Tibial nerve (tissue), 4 donors: ENCODE measurements at places on chromosomes 13 and 19. TPM values are rescaled to one million over a fixed set of nuclear protein-coding genes. Genes with fewer than 3 reads are reported as not detected.

DNA sequence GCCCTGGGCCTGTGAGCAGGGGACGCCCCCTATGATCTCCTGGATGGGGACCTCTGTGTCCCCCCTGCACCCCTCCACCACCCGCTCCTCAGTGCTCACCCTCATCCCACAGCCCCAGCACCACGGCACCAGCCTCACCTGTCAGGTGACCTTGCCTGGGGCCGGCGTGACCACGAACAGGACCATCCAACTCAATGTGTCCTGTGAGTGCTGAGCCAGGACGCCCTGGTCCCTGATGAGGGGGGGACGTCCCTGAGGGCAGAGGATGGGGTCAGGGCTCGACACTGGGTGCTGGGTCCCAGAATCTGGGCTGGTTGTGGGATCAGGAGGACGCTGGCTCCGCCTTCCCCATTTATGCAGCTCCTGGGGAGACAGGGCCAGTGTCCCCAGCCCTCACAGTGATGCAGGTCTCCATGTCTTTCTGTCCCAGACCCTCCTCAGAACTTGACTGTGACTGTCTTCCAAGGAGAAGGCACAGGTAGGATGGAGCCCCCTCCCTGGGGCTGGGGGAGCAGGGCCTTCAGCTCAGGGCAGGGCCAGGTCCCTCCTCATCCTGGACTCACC lies 2.5 kb downstream of the SIGLEC7 start:
- H3K4me1 ChIP-seq = peaks cover 3% of the 10 kb centered on the region
- H3K36me3 ChIP-seq = no peaks in the 10 kb centered on the region
- no peak overlapping the region for H3K27ac ChIP-seq
- no peaks in the 10 kb centered on the region for H3K27me3 ChIP-seq

GRCh38 chr19:34416021-34416545 lies 11.9 kb downstream of the PDCD2L start:
- no peak overlapping the region for H3K4me3 ChIP-seq
- no peaks in the 10 kb centered on the region for H3K27me3 ChIP-seq
- H3K4me1 ChIP-seq = no peaks in the 10 kb centered on the region
- no peak for DNase-seq
- H3K36me3 ChIP-seq = peaks cover 70% of the 10 kb centered on the region
- H3K27ac ChIP-seq = no peak overlapping the region

- no peaks in the 10 kb centered on the region for H3K27me3 ChIP-seq
- H3K4me3 ChIP-seq = no peak overlapping the region
- no peak for DNase-seq
- peaks cover 13% of the 10 kb centered on the region for H3K4me1 ChIP-seq
- H3K27ac ChIP-seq = no peak overlapping the region
Measured at GRCh38 chr19:8611391-8611876, 919 bp upstream of the ADAMTS10 start.

Gene NLRP4
- total RNA-seq = not detected

Gene S1PR5
- not detected for total RNA-seq

- DNase-seq = no peak
- H3K4me3 ChIP-seq = no peak overlapping the region
- H3K4me1 ChIP-seq = peaks cover 82% of the 10 kb centered on the region
Measured at GRCh38 chr19:5951338-5951861, 26.5 kb downstream of the RANBP3 start.
